IPS DF 6.9 (cell line): ENCODE measurements at places on chromosomes 16 and 17.

GRCh38 chr16:61858988-61859387, 177.2 kb downstream of the CDH8 start:
- DNase-seq, result no peak

GRCh38 chr16:86211800-86212199, 298.5 kb upstream of the FOXF1 start:
- no peak for DNase-seq

DNA sequence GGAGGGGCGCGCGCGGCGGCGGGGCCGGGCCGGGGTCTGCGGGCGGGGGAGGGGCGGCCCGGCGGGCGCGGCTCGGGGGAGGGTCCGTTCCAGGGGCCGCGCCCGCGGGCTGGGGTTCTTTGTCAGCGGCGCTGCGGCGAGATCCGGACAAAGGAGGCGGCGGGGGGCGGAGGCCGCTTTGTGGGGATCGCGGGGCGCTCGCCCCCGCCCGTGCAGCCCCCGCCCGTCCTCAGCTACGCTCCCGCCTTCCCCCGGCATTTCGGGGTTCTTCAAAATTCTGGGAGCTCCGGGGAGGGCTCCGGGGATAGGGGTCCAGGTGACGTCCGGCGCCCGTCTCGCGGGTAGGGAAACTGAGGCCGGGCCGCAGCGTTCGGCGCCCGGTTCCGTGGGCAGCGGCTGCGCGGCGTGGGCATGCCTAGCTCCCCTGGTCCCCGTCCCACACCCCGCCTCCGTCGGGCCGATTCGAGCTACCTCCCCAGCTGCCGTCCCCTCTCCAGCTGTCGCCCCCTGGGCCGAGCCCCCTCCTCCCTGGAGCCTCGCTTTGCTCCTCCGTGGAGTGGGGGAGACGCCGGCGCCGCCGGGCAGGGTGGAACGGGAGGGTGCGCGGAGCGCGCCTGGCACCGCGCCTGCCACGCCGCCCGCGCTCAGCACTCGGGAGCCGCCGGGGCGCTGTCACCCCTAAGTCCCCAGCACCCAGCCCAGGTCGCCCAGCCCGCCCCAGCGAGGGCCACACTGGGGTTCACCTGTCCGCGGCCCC, 546 bp downstream of the SNN start:
- no peak for DNase-seq

DNA sequence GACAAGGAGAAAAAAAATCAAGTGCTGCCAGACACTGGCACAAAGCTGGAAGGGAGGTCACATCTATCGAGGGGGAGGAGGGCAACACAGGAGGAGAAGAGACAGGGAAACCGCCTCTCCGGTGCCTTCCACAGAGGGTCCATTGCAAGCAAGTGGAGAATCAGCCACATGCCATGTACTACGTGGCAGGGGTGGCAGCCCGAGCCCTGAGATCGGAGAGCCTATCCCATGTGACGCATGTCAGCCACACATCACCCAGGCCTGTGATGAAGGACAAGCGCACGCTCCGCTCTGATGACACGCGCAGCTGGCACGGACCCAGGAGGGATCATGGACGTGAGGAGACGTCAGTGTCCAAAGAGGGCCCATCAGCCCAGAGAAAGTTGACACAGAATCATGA, 30.1 kb downstream of the ADCY9 start:
- no peak for DNase-seq

DNA sequence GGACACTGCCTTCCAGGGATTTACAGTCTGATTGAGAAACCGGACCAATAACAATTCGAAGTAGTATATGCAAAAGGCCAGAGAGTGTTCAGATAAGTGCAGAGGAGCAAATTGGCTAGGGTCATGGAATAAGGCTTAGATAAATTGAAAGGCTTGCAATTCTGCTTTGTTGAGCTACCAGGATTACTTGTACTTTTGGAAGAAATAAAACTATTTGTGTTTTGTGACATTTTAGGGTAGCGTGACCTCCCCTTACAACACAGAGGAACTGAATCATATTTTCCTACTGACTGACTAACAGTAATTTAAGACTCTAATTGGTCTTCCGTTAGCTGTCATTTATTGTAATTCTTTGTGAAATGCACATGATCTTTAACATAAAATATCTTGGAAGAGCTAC, 104.7 kb downstream of the PITPNC1 start:
- DNase-seq, result no peak

DNA sequence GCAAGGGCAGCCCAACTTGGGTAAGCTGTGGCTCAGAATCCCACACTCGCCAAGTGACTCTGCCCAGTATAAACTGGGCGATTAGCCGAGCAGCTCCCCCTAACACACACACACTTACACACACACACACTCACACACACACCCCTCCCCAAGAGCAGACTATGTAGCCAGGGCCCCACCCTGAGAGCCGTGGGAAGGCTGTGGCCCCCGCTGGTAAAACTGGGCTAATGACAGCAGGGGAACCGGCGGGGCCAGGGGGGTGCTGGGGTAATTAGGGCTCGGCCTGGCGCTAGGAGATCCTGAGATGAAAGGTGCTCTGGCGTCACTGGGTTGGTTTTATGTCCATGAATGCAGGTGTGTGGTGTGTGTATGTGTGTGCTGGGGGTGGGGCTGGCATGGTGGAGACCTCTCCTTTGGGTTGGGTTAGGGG, 1.1 kb upstream of the THRA start:
- no peak for DNase-seq

DNA sequence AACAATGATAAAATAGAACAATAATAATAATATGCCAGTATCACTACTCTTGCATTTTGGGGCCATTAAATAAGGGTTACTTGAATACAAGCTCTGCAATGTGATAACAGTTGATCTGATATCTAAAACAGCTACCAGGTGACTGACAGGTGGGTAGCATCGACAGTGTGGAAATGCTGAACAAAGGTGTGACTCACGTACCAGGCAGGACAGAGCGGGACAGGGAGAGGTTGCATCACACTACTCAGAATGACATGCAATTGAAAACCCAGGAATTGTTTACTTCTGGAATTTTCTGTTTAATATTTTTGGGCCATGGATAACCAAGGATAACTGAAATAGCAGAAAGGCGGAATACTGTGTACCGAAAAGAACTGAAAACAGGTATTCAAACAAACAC, 15.8 kb upstream of the ZNF19 start:
- no peak for DNase-seq

DNA sequence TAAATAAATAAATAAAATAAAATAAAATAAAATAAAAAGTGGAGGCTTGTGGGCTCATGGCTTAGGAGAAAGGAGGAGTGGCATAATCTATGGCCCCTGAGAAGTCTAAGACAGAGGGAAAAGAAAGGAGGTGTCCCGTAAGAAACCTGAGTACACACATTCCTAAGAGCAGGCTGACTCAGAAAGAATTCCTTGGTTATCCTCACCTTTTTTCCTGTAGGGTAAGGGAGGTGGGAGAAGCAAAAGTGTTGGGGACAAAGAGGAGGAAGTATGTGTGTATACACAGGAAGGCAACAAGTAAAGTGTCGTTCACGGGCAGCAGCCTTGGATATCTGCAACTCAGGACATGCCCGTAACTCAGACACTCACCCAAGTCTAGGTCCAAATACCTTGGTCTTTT, 29.3 kb downstream of the MARF1 start:
- no peak for DNase-seq
